Activated T-cell treated with anti-CD3 and anti-CD28 coated beads for 48 hours (primary cell): ENCODE measurements at places on chromosomes 5 and 9.

GRCh38 chr5:154166901-154167791, 23.4 kb upstream of the GALNT10 start:
- no peak for DNase-seq

DNA sequence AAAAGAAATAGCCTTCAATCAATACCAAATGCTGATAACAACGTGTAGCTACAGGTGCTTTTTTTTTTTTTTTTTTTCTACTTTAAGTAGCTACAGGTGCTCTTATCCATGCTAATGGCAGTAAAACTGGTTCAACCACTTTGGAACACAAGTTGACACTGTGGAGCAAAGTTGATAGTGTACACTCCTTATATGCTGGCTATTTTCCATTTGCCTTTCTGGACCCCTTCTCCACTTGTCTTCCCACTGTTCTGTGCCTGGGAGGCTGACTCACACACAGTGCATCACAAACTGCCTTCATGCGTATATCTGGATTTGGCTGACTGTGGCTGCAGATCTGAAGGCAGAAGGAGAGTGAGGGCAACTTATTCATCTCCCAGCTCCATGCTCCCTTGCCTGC, 247.9 kb downstream of the MSX2 start:
- DNase-seq, result no peak

- no peak for DNase-seq
Measured at GRCh38 chr5:73236541-73237128, 63.6 kb downstream of the TMEM174 start.

GRCh38 chr5:5726401-5726800, 303.9 kb downstream of the ICE1 start:
- no peak for DNase-seq

DNA sequence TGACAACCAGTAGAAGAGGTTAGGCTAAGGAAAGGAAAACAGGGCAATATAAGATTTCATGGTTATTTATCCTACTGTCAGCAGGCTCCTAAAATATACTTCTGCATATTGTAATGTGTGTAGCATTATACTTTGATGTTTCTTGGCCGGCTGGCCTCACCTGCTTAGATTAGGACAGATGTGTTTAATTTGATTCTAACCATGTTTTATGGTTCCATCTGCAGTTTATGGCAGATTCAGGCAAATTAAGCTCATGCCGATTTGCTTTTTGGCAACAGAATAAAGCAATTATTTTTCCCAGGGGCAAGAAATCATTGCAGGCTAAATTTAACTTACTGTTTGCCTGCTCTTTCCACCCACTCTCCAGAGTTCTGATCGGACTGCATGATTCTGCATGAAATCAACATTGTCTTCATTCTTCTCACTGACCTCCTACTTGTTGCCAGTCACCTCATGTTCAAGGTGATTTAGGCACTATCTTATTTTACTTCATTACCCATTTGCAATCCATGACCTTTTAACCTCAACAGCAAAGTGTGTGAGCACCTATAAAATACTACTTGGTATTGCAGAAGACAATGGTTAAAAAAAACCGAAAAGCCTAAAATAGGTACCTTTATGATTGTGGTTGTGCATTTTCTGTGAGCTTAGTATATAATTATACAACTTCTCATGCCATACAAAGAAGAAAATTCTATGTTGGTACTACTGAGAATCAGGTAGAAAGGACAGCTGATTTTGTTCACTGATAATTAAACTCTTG, 125.2 kb downstream of the EDIL3 start:
- no peak for DNase-seq

DNA sequence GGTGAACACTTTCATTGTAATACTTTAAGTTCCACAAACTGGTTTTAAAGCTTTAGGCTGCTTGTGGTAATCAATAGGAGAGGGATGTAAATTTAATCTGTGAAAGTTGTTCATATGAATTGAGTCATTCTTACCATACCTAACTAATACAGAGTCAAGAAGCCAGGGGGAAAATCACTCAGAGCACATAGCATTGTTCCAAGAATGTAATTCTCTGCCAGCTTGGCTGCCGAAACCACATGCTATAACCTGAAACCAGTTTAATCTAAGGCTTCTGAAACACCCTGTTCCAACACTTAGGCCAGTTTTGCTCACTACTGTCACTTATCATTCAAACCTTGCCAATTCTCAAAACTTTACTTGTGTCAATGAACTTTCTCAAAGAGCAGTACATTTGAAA, 528.8 kb upstream of the GRAMD2B start:
- no peak for DNase-seq

GRCh38 chr9:16427873-16428427, 442.5 kb downstream of the BNC2 start:
- no peak for DNase-seq

DNA sequence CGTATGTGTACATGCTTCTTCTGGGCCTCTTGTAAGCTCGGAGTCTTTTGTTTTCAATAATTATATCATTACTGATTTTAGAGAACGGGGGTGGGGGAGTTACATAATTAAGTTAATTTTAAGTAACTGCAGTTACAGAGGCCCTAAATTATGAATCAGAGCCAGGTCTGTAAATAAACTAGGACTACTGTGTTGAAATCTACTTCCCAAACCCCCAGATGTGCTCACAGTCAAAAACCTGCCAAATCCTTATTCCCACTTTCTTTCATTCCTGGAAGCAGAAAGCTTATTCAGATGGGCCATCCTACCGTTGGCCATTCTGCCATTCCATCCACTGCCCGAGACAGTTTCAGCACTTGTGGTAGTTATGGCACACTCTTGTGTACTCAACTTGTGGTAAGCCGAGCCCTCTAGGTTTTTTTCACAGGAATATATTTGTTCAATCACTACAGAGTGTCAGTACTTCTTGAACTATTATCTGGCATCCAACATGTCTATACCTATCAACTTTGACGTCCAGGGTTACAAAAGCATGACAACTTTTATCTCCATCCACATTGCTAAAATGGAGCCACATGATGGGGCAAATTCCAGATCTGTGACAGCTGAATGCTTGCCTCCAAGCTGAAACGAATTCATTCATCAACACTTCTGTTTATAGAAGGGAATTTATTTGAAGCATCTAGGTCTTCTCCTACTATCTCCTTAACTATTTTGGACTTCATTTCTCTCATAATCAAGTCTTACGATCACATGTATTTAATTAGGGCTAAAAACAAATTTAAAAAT, 37.8 kb downstream of the GLRX start:
- DNase-seq, result no peak

DNA sequence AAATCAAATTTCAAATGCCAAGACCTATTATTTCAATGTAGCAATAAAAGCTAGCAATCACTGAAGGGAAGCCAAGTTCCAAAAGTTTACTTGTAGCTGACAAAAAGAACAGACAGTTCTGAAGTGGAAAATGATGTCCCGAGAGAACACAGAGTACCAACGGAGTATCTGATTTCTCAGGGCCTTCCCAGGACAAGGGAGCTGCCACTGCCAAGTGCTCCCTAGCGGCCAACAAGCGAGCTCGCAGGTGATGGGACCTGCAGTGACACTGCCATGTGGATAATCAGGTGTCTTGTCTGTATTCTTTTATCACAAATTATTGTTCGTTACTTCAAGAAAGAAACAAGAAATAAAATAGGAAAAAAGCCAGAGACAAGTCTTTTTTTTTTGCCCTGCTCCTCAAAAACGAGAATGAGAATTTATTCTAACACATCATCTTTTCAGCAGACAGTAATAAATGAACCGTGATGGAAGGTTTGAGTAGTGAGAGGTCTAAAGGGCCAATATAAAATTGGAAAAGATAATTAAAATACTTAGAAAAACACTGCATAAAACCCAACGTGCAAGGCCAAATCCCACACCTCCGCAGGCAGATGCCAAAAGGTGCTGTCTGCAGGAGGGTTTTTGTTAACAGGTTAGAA, 159.4 kb downstream of the MYO10 start:
- no peak for DNase-seq

GRCh38 chr9:84151640-84152039, 171.0 kb downstream of the RMI1 start:
- DNase-seq, result no peak

DNA sequence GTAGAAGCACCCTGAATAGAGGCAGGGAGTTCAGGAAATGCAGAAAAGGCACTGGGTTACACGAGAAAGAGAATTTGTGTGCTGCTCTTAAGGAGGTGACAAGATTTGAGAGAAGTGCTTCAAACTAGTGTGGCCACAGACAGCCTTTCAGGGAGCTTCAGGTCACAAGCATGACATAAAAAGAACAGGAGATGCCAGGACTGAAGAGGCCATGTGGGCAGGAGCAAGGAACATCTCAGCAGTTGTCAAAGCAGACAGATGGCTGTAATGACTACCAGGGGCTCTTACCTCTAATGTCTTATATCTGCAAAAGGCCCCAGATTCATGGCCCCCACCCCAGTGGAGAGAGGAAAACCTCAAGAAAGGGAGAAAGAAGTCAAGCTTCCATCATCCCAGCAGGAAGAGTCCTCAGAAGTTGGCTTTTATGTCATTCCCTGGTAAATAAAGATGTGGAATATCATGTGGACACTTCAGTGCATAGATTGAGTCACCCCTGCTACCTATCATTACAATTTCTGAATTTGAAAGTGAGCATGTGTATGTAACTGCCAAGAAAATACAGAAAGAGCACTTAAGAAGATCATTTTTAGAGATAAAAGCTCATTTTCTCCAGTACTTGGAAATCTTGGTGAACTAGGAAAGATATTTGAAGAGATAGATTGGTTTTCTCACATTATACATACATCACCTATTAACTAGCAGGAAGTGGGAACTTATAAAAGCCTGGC, 214.4 kb upstream of the RORB start:
- DNase-seq, result no peak

GRCh38 chr5:122484103-122484502, 172.1 kb downstream of the SNCAIP start:
- DNase-seq, result no peak

- no peak for DNase-seq
Measured at GRCh38 chr5:125410537-125411070, 664.2 kb upstream of the ZNF608 start.

DNA sequence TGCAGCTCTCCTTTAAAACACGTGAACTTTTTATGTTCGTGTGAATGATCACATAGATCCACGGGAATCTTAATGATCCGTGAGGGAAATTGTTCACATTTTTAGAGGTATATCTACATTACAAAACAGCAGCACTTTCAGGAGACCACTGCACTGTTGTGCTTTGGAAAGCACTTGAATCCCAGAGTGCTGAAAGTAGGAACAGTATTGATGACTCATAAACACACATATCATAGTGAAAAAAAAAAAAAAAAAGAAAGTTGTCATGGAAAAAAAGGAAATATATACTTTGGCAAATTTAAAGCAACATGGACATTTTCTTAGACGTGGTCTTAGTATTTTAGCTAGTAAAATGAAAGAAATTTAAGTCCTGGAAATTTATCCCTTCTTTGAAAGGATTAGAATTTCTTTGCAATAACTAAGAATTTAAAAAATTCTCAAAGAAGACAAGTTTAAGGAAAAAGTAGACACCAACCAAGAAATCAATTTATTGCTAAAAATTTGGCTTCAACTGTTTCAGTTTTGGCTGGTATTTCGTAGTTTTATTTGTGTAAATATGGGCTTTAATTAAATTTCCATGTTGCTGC, 55.4 kb downstream of the ADGRV1 start:
- DNase-seq, result no peak

DNA sequence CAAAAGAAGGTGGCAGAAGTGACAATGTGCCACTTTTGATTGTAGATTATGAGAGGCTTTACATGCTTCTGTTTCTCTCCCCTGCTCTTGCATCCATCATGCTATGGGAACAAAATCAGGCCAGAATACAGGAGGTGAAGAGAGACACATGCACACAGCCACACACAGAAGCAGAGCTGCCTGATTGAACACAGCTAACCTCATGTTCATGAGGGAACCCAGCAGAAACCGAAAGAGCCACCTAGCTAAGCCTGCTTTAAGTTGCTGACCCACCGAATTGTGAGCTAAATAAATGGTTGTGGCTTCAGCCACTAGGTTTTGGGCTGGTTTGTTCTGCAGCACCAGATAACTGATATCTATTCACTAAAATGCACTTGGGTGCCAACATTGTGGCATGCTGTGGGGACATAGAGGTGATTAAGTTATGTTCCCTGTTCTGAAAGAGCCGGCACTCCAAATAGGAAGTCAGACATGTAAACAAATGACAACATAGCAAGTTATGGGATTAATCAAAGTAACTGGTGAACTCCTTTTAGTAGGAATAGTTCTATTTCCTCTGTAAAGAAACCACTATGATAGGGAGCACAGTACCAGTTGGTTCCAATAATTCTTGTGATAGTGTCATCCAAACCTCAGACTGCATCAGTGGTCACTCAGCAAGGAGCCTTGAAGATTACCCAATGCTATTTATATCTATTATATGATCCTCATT, 93.6 kb upstream of the TNC start:
- DNase-seq, result no peak

DNA sequence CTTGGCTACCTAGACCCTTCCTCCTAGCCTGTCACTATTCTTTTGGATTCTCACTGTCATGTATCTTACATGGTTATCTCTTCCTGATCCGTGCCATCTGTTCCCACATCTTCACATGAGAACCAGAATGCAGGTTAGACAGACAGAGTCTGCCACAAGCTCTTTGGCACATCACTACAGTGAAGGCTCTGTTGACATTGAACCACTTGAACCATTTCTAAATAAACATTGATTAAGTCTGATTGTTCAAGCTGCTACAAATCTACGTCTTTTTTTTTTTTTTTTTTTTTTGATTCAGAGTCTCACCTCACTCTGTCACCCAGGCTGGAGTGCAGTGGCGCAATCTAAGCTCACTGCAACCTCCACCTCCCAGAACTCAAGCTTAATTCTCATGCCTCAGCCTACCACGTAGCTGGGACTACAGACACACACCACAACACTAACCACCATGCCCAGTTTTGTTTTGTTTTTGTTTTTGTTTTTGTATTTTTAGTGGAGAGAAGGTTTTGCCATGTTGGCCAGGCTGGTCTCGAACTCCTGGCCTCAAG, 85.1 kb upstream of the LRRTM2 start:
- no peak for DNase-seq

DNA sequence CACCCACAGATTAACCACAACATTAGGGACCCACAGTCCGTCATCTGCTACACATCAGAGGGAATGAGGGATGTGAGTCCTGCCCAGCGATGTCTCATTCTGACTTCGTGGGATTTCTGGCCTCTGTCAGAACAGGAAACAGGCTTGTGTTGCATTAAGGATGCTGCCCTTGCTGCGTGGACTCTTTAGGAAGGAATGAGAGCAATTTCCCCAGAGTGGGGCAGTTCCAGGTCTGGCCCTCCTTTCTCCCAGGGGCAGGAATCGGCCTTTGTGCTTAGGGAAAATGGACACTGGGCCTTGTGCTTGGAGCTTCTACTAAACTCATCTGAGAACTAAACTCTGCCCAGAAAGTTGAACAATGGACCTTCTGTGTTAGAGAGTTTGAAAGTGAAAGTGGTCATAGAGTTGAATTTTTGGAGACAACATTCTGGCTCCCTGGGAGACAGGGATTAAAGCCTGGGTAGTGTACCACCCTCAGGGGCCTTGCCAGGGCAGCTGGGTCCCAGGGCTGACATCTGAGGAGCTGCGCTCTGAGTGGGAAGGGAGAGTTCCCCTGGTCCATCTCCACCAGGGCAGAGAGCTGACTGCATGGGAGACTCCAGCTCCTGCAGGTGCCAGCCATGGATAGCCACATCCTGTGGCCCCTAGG, 37.8 kb upstream of the S1PR3 start:
- no peak for DNase-seq

GRCh38 chr9:89664896-89665329, 60.1 kb downstream of the GADD45G start:
- no peak for DNase-seq
